ENCODE measurements at places on chromosomes 4 and X.

- no peak for DNase-seq
Measured at GRCh38 chrX:105463473-105463872, 243.0 kb upstream of the TEX13A start.

- peak; percentile 82 for DNase-seq
Measured at GRCh38 chr4:71209161-71209560, 129.7 kb upstream of the SLC4A4 start.

DNA sequence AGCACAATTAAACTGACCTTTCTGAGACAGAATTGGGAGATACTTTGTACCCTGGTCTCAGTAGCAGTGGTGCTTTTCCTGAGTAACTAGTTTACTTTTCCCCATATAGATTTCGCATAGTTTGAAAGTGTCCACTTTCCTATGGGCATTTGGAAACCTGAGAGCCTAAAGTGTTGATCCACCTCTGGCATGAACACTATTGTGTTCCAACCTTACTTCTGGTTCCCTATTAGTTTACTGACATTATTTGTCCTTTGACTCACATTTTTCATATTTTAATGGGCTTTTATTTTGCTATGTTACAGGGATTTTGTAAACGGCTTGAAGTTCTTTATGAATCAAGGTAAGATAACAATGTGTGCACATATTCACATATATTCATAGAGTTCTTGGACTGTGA is 103.7 kb downstream of the CBLL2 start:
- no peak for DNase-seq

GRCh38 chrX:42821803-42822443 is 44.0 kb upstream of the PPP1R2C start:
- no peak for DNase-seq

DNA sequence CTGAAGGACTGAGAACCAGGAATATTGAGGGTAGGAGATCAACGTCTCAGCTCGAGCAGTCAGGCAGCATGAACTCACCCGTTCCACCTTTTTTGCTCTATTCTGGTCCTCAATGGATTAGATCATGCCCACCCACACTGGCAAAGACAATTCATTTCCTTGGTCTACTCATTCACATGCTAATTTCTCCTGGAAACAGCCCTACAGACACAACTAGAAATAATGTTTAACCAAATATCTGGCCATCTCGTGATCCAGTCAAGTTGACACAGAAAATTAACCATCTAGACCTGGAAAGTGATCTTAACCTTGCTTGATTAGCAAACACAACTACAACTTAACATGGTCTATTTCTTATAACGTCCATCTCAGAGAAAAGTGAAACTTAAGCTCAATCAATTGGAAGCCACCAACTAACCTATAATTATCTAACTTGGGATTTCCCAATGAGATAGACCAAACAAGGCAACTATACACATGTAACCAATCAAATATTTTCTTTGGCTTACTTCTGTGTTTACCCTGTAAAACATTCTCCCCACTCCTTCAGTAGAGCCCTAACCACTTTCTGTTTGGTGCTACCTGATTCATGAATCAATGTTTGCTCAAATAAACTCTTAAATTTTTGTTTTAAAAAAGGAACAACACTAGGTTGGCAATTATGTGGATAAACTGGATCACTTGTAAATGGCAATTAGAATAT is 69.7 kb upstream of the MAMLD1 start:
- no peak for DNase-seq

GRCh38 chr4:55503169-55503568 is 43.5 kb downstream of the CLOCK start:
- DNase-seq = peak; percentile 91

DNA sequence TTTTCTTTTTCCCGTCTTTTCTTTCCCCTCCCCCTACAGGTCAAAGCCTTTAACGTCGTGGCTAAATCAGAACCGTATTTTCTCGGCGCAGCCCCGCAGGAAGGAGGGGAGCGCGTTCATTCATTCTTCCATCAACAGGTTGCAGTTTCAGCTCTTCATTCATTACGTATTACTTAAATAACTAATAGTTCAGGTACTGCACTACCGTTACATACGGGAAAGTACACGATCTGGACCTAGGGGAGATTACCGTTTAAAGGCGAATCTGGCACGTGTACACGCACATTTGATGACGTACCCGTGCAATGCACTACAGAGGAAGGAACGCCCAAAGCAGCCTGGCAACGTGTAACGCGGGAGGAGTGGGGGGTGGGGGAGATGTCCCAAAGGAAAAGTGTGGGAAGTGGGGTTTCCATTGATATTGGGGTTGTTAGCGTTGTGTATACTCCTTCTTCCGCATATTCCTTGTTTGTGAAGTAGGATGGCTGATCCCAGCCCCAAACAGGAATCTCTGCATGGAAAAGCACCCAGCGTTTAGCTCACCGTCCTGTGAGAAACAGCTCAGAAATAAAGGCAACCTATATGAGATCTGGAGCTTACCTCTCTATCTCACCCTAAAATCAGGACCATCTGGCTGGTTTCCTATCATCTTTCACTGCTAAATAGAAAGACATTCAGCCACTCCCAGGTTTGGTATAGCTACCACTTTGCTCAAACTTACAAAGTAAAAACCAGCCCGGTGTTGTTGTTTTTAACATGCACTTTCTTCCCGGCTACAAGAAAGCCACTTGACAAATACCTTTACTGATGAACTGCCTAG is 585 bp upstream of the SEC24D start:
- peak; percentile 73 for DNase-seq

DNA sequence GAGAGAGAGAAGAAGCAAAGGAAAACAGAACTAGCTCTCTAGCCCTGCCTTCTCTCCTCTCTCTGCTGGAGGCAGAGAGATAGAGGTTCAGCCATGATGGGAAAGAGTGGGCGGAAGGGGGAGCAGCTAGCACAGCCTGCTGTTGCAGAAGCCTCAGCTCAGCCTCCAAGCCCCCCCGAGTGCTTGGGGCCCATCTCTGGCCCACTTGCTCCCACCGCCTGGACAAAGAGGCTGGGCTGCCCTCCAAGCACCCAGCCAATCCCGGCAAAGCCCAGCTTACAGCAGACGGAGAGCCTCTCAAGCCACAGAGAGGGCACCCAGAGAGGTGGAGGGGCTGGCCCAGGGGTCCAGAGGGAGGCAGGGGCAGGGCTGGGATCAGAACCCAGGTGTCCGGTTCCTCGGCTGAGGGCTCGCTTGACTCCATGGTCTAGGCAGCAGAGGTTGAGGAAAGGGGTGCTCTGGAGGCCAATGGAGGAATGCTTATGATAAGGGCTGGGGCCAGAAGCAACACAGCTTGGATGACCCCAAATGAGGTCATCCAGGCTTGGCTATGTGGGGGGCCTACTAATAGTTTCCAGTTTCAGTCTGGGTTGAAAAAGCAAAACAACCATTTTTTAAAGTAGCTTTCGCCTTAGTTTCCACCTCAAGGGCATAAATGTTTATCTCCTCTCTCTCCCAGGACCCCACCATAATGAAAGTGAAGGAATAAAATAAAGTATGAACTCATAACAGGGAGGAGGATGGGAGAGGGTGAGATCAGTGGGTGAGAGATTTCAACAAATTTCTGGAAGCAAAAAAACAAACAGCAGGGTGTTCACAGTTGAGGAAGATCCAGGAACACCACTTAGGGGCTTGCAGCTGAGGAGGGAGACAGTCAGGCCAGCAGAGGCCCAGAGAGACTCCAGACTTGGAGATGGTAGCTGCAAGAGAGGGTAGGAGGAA is 24.9 kb upstream of the IQSEC2 start:
- DNase-seq = no peak

GRCh38 chr4:2258091-2259035 is 3.5 kb downstream of the MXD4 start:
- DNase-seq = no peak

DNA sequence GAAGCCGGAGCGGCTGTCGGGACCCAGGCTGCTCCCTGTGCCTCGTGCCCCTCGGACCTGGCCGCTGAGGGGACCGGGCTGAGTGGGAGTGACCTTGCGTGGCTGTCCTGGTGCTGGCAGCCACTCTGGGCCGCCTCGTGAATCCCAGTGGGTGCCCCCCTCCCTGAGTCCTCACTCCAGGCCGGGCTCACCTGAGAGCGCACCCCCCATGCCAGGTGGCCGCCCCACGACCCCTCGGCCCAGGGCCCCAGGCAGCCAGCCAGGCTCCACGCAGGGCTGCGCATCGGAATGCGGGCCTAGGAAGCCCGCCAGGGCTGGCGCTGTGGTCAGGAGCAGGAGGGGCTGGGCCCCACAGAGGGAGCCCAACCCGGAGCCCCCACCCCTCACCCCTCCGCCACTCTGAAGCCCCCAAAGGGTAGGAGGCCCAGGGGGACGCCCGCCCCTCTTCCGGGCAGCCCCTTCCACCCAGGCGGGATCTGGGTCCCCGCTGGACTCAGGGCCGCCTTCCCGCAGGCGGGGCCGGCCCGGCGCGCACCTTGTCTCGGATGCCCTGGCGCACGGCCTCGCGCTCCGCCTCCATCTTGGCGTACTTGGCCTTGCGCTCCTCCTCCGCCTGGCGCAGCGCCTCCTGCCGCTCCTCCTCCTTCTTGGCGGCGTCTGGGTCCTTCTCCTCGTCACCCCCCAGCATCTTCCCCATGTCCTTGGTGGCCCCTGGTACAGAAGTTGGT is 33.9 kb downstream of the CPLX1 start:
- no peak for DNase-seq

- no peak for DNase-seq
Measured at GRCh38 chr4:138796761-138797160, 218.8 kb upstream of the NOCT start.

DNA sequence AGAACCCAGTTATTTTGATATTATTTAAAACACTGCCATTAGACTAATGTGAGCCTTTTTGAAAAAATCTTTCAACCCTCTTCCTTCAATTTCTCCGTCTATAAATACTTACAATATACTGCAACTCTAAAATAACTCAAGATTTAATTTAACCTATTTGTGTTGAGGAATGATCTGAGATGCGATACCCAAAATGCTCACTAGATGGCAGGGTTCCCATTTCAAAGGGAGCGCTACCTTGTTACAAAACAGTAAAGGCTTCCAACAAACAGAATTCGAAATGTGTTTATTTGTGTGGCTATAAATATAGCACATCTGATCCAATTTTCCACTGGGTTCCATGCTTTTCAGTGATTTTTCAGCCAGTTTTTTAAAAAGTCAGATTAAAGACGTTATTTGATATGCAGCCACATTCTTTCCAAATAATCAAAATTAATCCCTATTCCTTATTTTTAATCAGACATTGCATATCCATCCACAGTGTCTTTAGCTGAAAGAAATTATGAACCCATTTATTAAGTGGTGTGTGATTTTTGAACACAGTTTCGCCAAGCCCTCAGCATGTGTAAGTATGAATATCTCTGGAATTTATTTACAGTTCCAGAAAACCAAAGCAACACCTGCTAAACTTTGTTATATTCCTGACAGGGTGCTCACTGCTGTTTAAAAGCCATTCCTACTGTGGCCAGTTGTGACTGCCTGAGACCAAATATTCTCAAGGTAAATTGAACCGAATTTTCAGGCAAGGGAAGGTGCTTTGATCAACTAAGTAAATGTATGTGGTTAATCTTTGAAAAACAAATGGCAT is 668.0 kb upstream of the LCORL start:
- DNase-seq = peak; percentile 54

DNA sequence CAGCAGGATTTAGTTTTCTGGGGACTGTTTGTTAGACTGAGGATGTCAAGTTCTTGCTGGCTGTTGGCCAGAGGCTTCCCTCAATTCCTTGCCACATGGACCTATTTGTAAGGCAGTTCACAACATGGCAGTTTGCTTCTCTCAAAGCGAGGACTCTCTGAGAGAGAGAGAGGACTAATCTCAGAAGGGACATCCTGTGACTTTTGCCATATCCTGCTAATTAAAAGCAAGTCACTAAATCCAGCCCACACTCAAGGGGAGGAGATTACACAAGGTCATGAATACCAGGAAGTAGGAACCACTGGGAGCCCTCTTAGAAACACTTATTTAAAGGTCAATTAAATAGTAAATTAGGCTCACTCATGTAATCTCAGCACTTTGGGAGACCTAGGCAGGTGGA is 38.2 kb downstream of the PPP1R2C start:
- DNase-seq = no peak

GRCh38 chrX:66163849-66164411 is at the start of gene HEPH:
TSS of gene HEPH (plus strand) at chrX:66164247. CDS start at chrX:66170571, 6,324 bp downstream.
- DNase-seq = peak; percentile 77

- DNase-seq = no peak
Measured at GRCh38 chr4:121283319-121283718, 97.5 kb downstream of the QRFPR start.

- DNase-seq = peak; percentile 92
Measured at GRCh38 chrX:115616943-115617563, 56.1 kb downstream of the PLS3 start.

GRCh38 chr4:5754529-5754881 is 43.5 kb downstream of the EVC start:
- no peak for DNase-seq

DNA sequence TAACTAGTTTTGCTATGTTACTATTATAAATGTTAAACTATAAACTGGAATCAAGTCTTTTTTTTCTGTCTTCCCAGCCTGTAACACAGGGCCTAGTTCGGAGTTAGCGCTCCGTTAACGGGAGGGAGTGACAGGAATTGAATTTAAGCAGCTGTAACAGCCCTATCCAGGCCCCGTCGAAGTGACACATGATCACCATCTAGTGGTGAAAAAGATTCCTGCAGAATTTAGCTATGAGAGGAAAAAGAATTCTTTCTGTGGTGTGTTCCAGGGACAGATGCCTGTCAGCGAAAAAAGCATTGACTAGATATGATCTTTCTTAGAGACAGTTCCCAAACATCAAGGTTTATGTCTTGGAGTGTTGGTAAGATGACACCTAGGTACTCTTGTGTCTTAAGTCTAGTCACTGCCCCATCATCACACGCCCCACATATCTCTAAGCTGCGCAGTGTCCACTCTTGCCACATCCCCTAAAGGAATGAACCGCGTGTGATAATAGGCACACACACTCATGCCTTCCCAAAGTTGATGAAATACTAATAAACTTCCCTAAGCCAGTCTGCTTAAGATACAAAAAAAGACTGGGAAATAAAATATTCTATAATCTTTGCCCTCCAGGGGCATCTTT is 2.1 kb downstream of the GAB3 start:
- peak; percentile 53 for DNase-seq

DNA sequence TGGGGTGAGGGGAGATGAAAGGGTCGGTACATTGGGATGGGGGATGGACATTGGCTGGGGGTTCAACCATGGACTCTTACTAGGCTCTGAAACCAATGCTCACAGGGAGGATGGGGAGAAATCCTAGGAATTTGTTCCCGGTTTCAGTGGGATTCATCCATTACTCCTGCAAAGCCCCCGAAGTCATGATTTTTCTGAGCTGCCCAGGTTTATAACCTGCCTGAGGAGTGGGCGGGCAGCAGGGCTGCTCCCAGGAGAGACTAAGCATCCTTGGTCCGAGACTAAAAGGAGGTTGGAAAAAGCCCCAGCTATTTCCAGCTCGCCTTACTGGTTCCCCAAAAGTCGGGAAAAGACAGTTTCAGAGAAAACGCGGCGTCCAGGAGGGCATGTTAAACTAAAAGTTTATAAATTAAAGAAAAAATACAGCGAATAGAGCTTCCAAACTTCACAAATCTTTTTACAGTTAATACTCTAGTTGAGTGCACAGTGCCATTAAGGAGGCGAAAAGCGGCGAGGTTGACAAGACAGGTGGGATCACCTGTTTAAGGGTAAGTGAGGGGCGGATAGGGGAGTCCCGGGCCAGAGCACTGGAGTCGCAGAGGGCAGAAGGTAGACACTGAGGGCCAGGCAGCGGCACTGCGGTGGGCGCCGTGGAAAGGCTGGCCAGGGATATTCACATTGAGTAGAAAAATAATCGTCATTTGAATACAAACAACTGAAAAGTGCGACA is 3.7 kb downstream of the NKX3-2 start:
- DNase-seq = no peak

GRCh38 chrX:40284852-40285251 is 187.1 kb upstream of the BCOR start:
- no peak for DNase-seq

GRCh38 chrX:2628751-2629315 is 62.3 kb upstream of the CD99 start:
- DNase-seq = no peak

All from fibroblast of skin of back (primary cell).